ENCODE measurements at places on chromosomes 12 and 14. TPM values are rescaled to one million over a fixed set of nuclear protein-coding genes. Genes with fewer than 3 reads are reported as not detected.

Gene PLA2G1B
- not detected for total RNA-seq

Gene OR4E2
- total RNA-seq: not detected

Gene SLCO1C1
- 2.4 TPM for total RNA-seq

Gene CAPZA3
- total RNA-seq: not detected

Gene BCL11B
- total RNA-seq: 5.6 TPM

Gene BATF
- 1.7 TPM for total RNA-seq

Gene LRRC10
- total RNA-seq: not detected

Gene OVCH1
- total RNA-seq: not detected

Gene CAMKK2
- 57.1 TPM for total RNA-seq

Gene CIROP
- not detected for total RNA-seq

Gene PDE3A
- total RNA-seq: 83.9 TPM

Measured in mucosa of descending colon (tissue), 3 donors.